ENCODE measurements at places on chromosomes 12 and 14. TPM values are rescaled to one million over a fixed set of nuclear protein-coding genes. Genes with fewer than 3 reads are reported as not detected.

DNA sequence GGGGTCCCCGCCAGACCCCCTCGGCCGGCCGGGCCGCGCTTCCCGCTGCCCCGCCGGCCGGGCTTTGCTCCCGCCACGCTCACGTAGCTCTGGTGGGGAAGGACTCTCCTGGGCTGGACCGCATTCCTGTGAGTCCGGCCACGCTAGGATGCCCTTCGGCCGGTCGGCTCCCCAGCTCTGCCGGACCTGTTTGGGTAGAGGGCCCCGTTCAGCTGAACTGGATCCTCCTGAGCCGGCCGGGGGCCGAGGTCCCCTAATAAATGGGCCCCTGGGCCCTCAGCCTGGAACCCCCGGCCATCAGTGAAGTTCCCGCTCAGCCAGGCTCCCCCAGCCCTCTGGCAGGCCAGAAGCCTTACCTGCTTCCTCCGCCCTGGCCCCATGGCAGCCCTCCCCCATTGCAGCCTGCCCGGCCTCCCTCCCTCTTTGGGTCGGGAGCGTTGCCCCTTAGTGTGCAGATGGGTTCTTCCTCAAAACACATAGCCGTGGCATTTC is 593 bp downstream of the UNC119B start:
- H3K36me3 ChIP-seq: peaks cover 20% of the 10 kb centered on the region
- H3K27me3 ChIP-seq: no peaks in the 10 kb centered on the region
- H3K27ac ChIP-seq: peak overlapping the region; percentile 74
- H3K4me3 ChIP-seq: peak overlapping the region; percentile 83

DNA sequence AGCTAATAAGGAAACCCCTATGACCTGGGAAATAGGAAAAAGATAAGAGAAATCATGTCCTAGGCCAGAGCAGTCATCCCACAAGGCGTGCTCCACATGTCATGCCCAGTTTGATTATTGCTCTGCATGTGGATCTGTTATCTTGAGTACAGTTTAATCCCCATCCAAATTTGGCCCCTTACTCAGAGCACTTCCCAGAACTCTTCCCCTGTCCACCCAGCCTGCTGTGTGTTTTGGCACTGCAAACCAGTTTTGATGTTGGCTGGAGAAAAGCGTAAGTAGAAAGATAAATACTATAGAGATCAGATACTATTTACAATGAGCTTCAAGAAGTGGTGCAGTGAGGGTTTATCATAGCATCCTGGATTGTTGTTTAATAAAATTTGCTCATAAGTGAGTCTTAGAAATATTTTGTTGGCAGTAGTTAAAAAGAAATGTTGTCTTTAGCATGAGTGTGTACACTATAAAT is 83.8 kb downstream of the PTPRB start:
- H3K4me1 ChIP-seq: no peaks in the 10 kb centered on the region
- DNase-seq: no peak
- no peaks in the 10 kb centered on the region for H3K27me3 ChIP-seq
- H3K27ac ChIP-seq: no peak overlapping the region
- H3K36me3 ChIP-seq: no peaks in the 10 kb centered on the region

- no peak overlapping the region for H3K4me3 ChIP-seq
- no peaks in the 10 kb centered on the region for H3K36me3 ChIP-seq
- no peak overlapping the region for H3K27ac ChIP-seq
- no peak for DNase-seq
- H3K4me1 ChIP-seq: no peaks in the 10 kb centered on the region
Measured at GRCh38 chr14:53331247-53331646, 178.1 kb upstream of the DDHD1 start.

- H3K4me1 ChIP-seq: peaks cover 9% of the 10 kb centered on the region
- H3K27me3 ChIP-seq: no peaks in the 10 kb centered on the region
- H3K36me3 ChIP-seq: no peaks in the 10 kb centered on the region
Measured at GRCh38 chr12:52865090-52865944, 16.5 kb upstream of the KRT78 start.

GRCh38 chr12:45725631-45726602 is 3.6 kb upstream of the ARID2 start:
- peaks cover 15% of the 10 kb centered on the region for H3K36me3 ChIP-seq
- peak; percentile 81 for DNase-seq
- H3K27ac ChIP-seq: peak overlapping the region; percentile 99
- no peaks in the 10 kb centered on the region for H3K27me3 ChIP-seq

- no peaks in the 10 kb centered on the region for H3K27me3 ChIP-seq
- H3K4me1 ChIP-seq: no peaks in the 10 kb centered on the region
- no peak for DNase-seq
- H3K36me3 ChIP-seq: no peaks in the 10 kb centered on the region
- H3K4me3 ChIP-seq: no peak overlapping the region
Measured at GRCh38 chr12:58584880-58585279, 335.4 kb downstream of the LRIG3 start.

DNA sequence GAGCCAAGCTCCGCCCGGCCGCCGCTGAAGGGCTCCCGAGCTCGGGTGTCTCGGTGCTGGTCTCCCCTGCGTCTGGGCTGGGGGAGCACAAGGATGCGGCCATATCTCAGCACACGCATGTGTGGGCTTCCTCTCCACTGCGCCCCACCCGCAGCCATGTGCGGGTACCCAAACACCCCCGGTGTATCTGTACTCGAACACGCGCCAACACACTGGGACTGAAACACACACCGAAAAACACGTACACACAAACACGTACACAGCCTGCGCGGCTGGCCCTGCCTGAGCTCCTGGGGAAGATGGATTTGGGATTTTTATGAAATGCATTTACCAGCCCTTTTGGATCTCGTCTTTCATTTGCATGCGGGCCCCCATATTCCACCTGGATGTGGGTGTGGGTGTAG is 897 bp upstream of the TBX3 start:
- peak overlapping the region; percentile 15 for H3K27ac ChIP-seq
- peaks cover 10% of the 10 kb centered on the region for H3K4me1 ChIP-seq
- peaks cover 8% of the 10 kb centered on the region for H3K36me3 ChIP-seq
- DNase-seq: no peak
- H3K27me3 ChIP-seq: peaks cover 92% of the 10 kb centered on the region
- H3K4me3 ChIP-seq: no peak overlapping the region

- H3K4me3 ChIP-seq: no peak overlapping the region
- no peaks in the 10 kb centered on the region for H3K36me3 ChIP-seq
- H3K4me1 ChIP-seq: no peaks in the 10 kb centered on the region
- no peak for DNase-seq
- H3K27me3 ChIP-seq: no peaks in the 10 kb centered on the region
Measured at GRCh38 chr14:48805315-48805714, 780.9 kb downstream of the RPS29 start.

GRCh38 chr14:35375558-35376025 is 29.0 kb downstream of the NFKBIA start:
- H3K4me3 ChIP-seq: no peak overlapping the region
- no peaks in the 10 kb centered on the region for H3K36me3 ChIP-seq
- H3K27me3 ChIP-seq: no peaks in the 10 kb centered on the region
- no peak for DNase-seq
- H3K27ac ChIP-seq: peak overlapping the region; percentile 34

- H3K27ac ChIP-seq: no peak overlapping the region
- H3K4me3 ChIP-seq: no peak overlapping the region
- H3K4me1 ChIP-seq: peaks cover 6% of the 10 kb centered on the region
- no peak for DNase-seq
- H3K36me3 ChIP-seq: no peaks in the 10 kb centered on the region
Measured at GRCh38 chr12:107669946-107670345, 15.7 kb upstream of the PWP1 start.

DNA sequence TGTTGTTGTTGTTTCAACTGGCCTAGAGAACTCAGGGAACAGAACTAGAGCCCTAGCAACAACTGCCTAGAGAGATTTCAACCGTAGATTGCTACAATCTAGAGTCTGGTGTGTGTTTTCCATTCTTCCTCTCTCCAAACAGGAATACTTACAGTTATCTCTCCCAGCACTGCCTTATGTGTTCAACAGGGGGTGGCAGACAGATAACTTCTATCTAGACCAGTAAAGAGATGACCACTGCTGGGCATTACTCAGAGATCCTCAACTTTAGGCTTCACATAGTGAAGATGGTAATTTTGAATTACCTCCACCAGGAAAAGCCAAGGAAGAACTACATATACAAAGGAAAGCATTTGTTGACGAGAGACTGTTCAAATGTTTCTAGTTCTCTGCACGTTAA is 4.8 kb downstream of the TXNDC16 start:
- H3K4me1 ChIP-seq: peaks cover 24% of the 10 kb centered on the region
- H3K4me3 ChIP-seq: no peak overlapping the region
- H3K27ac ChIP-seq: no peak overlapping the region
- peaks cover 10% of the 10 kb centered on the region for H3K36me3 ChIP-seq
- H3K27me3 ChIP-seq: no peaks in the 10 kb centered on the region
- no peak for DNase-seq

TESPA1 gene
- 168 TPM for total RNA-seq

IL26 gene
- 7.7 TPM for total RNA-seq

KRT4 gene
- total RNA-seq: not detected

NPFF gene
- 0.57 TPM for total RNA-seq

Data from activated CD4-positive, alpha-beta T cell treated with anti-CD3 and anti-CD28 coated beads, Interleukin-2, amount 10 ng/mL, durations not matched to agents 24 days and 14 days (primary cell).